ENCODE measurements at places on chromosomes 2 and 18.
A peak's percentile ranks its signal among the peaks of the same experiment; 100 is the strongest.

GRCh38 chr18:2641638-2642037, 13.9 kb upstream of the SMCHD1 start:
- no peak for DNase-seq

GRCh38 chr18:45169610-45170009, 445.7 kb upstream of the SLC14A2 start:
- no peak for DNase-seq

GRCh38 chr2:46358713-46359112, 61.5 kb downstream of the EPAS1 start:
- no peak for DNase-seq

DNA sequence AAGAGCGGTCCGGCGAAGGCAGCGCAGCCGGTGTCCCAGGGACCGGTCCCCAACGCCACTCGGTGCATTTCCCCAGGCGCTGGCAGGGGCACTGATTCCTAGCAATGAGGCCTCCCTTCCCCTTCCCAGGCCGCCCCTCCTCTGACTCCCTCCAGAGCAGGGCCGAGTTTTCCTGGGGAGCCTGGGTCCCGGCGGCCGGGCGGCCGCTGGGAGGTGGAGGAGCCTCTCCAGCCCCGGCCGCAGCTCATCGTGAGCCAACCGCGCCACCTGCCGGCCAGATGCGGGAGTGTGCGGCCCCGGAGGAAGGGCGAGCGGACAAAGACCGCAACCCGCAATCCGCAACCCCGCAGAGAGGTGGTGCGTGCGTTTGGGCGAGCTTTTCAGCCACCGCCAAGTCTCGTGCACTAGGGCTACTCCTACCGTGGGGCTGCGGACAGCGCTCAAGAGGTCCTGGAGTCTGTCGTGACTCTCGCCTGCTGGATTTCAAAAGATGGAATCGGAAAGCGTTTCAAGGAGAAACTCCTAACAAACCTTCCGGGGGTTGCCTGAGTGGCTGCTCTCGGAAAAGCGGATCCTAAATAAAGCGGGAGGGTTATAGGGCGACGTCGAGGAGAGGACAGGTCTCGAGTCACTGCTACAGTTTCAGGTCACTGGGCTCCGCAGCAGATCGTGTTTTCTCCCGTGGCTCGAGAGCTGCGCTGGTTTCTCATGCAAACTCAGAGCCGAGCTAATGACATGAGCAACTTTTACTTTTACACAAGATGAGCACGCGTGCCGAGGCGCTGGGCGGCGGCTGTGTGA, 1.5 kb upstream of the EPHA4 start:
- peak; percentile 84 for DNase-seq

GRCh38 chr2:212264187-212264586, 274.4 kb downstream of the ERBB4 start:
- no peak for DNase-seq

GRCh38 chr18:79191956-79192355, 122.8 kb downstream of the ATP9B start:
- DNase-seq = no peak

- no peak for DNase-seq
Observed at GRCh38 chr2:150532879-150533278, 45.4 kb upstream of the RND3 start.

DNA sequence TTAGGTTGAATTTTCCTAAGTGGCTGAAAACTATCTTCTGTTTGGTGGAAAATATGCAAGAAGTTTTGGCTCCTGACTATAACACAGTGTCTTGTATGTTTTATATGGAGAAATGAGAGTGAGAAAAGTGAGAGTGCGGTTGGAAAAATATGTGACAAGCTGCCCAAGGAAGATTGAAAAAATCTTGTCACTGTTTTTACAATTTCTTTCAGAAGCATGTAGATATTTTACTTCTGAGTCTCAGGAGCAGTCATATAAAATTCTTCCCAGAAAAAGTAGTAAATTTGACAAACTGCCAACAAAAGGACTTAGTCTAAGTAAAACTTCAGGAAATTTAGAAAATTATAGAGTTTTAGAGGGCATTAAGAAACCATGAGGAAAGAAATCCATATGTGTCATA, 19.4 kb upstream of the RMND5A start:
- no peak for DNase-seq

DNA sequence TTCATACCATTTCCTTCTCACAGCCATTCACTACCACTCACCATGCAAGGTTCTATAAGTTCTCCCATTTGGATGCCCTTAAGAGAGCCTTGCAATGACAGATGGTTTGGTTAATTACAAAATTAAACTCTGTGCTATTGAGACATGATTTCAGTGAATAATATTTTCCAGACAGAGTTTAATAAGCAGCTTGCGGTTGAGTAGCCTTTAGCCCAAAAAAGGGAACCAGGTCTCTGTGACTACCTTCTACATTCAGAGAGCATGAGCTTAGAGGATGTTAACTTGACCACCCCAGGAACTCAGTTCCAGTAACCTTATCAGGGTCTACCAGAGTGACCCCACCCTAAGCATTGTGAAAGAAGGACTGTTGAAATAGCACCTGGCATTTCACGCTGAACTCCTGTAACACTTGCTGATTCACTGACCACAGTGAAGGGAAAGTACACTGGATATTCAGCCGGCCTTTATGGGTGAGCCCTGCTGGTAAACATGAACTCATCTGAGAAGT, 1173.1 kb upstream of the ZEB2 start:
- DNase-seq = no peak

Data from activated naive CD4-positive, alpha-beta T cell treated with Interleukin-2 at 50 U/mL for 16 hours (primary cell).